GM19239 (cell line): ENCODE measurements at places on chromosomes 12 and 14.

DNA sequence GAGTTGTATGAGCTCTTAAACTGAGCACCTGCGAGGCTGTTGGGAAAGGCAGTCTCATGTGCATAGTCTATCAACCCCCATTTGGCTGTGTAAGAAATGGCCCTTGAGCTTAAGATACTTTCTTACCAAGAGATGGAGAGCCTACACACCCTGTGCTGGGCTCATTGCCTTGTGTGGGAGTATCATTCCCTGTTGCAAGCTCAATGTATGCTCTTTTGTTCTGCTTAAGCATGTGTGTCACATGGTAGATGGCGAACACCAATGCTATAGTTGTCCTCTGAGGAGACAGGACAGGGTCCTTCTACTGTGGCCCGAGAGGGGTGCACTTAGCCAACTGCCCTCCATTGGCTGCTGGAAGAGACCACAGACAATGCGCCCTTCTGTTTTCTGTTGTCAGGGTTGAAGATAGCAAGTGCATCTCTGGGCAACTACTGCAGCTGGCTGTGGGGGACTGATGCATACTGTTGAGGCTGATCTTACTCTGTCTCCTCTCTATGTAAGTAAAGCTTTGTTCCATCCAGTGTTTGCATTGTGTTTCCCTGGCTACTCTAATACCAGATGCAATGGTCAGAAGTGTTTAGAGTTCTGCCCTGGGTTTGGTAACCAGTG lies 79.5 kb downstream of the PTPRB start:
- DNase-seq, result no peak

- no peak for DNase-seq
Observed at GRCh38 chr14:102492531-102492910, 17.1 kb downstream of the ANKRD9 start.

DNA sequence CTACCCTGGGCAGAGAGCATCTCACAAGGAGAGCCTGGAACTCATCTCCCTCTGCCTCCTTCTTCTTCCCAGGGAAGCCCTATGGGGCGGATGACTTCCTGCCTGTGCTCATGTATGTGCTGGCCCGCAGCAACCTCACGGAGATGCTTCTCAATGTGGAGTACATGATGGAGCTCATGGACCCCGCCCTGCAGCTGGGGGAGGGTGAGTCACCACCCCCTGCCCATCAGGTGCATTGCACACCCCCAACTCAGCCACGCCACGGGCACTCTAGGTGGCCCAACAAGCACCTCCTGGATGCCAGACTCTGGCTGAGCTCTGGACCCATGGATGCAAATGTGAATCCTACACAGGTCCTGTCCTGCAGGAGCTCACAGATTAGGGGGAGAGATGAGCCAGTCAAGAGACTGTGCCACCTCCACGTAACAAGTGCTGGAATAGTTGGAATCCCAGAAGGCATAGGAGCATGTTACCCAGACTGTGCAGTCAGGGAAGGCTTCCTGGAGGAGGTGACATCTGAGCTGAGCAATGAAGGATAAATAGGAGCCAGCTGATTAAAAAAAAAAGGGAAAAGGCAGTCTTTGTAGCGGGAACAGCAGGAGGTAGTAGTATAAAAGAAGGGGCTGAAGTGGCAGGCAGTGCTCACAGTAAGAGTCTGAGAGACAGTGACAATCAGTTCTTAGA lies 71.9 kb downstream of the LGMN start:
- DNase-seq, result no peak

DNA sequence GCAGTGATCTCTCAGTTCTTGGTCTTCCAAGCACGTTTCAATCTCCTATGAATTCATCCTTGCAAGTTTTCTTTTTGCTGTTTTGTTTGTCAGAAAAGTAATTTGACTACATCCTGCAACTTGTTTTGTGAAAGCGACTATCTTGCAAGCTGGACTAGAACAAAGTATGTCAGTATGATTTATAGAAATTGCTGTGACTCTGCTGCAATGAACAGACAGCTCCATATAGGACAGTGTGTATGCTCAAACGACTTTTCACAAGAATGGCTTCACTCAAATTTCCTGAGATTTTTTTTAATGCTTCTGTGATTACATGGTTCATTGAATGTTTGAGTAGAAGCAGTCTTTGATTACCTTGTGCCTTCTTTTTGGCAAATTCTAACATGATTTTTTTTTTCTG lies 123.5 kb upstream of the TRHDE start:
- no peak for DNase-seq

DNA sequence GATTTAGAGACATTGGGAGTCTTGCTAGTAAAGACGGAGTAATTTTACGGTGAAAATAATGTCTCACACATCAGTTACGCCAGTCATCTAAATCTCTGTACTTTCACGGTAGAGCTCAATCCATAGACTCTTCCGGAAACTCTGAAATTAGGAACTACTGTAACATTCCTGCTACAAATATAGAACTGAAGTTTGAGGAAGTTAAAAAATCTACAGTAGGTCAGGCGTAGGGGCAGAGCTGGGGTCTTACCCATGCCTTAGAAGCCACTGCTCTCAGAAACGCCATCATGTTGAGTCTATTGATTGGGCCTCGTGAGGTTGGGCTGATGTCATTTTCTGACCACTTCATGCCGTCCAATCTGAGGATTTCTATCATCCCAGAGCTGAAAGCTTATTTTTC lies 1029.8 kb upstream of the TMEM132C start:
- DNase-seq, result no peak

DNA sequence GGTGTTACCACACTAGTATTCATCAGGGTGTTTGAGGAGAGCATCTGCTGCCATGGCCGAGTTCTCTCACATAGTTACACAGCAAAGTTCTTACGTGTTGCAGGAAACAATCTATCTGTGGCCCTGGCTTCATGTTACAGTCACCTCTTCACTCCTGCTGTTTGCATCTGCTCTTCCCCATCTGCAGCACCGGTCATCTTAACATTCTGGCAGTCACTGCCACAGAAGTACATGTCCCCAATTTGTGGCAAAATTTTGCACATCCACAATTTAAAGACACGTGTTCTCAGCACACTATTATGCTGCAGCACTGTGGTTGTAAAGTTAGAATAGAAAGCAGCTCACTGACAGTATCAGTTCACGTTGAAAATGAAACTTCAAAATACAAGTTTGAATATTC lies 23.2 kb downstream of the MAPK1IP1L start:
- no peak for DNase-seq

- DNase-seq, result no peak
Observed at GRCh38 chr14:42469637-42470426, 863.2 kb downstream of the LRFN5 start.

DNA sequence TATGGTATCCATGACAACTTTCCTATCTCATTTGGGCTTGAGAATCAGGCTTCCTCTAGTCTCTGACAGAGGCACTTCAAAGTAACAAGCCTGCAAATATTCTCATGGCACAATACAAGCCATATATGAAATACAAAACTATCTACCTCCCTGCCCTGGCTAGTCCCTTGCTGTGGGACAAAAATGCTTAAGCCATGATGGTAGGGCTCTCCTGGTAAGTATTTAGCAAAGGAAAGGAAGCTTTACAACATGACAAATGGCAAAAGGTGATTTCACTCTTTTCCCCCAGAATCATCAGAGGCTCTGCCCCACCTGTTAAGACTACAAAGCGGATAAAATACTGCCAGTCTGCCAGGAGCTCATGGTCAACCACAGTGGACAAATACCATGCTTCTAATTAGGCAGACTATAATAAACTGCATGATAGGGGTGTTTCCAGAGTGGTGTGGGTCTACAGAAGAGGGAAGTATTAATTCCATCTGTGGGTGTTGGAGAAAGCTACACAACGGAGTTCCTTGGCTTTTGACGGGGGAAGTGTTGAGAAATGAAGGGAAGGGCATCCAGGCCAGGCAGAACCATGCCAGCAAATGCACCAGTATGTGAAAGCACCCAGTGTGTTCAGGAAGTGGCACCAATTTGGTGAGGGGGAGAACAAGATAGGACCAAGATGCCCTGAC lies 92.9 kb downstream of the SPTSSA start:
- DNase-seq, result no peak

DNA sequence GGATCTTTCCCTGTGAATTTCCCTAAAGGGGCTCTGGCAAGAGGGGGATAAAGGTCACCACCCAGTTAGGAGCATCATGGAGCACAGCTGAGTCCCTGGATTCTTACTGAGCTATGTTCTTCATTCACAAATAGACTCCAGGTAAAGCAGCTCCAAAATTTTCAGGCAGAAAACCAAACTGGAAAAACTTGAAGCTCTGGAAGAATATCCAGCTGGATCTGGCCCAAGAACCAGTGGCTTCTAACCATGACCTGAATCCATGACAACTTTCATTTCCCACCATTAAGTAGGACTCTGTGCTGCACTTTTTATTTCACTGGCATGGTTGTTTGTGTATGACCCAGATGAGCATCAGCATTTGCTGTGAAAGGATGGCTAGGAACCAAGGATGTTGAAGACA lies 180.4 kb upstream of the FKBP4 start:
- no peak for DNase-seq

DNA sequence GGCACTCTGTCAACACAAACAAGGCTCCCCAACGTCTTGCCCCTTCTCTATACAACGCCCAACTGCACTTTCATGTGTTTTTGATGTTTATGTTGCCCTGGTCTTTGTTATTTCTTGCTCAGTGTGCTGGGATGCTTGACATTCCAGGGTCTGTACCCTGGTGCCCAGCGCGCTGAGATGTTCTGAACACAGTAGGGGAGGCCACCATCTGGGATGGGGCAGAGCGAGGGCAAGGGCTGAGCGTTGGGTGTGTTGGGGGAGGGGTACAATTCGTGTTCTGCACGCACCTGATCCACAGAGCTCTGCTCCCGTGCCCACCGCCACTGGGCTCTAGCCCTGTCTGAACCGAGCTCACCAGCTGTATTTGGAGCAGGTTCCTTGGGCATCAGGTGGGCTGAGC lies 52.9 kb downstream of the ISCA2 start:
- DNase-seq, result no peak
